ENCODE measurements at places on chromosomes 1 and 21. TPM values are rescaled to one million over a fixed set of nuclear protein-coding genes. Genes with fewer than 3 reads are reported as not detected.

RNU1-2 gene
- 9,966 TPM for total RNA-seq

CFAP298 gene
- total RNA-seq, result 16.7 TPM

GRCh38 chr1:193763266-193763665 is 576.9 kb upstream of the B3GALT2 start:
- no peak overlapping the region for H3K4me3 ChIP-seq
- H3K27ac ChIP-seq, result no peak overlapping the region
- DNase-seq, result no peak
- H3K27me3 ChIP-seq, result no peaks in the 10 kb centered on the region

DNA sequence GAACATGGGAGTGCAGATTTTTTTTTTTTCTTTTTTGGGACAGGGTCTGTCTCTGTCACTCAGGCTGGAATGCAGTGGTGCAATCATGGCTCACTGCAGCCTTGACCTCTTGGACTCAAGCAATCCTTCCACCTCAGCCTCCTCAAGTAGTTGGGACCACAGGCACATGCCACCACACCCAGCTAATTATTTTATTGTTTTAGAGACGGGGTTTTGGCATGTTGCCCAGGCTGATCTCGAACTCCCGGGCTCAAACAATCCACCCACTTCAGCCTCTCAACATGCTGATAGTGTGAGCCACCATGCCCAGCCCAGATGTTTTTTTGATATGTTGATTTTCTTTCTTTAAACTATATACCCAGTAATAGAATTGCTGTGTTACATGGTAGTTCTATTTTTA is 57.7 kb downstream of the RGSL1 start:
- no peak overlapping the region for H3K4me3 ChIP-seq
- H3K4me1 ChIP-seq, result no peaks in the 10 kb centered on the region
- DNase-seq, result no peak
- H3K36me3 ChIP-seq, result no peaks in the 10 kb centered on the region
- no peaks in the 10 kb centered on the region for H3K27me3 ChIP-seq
- H3K27ac ChIP-seq, result no peak overlapping the region

DNA sequence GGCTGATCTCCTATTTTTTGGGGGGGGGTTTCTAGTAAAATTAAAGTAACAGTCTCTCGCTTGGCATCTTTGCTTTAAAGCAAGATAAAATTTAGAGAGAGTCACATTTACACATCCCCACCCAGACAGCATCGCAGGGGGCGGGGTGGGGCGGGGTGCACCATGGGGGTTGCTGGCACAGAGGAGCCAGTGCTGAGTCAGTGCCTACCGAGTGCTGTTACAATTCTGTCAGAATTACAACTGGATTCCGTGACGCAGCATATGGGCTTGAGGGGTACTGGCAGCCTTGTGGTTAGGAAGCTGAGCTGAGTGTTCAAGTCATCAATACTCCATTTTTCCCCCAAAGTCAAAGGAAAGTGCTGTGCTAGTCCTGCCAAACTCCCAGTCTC is 175.9 kb downstream of the PRDM16 start:
- H3K27me3 ChIP-seq, result no peaks in the 10 kb centered on the region
- H3K4me1 ChIP-seq, result peaks cover 28% of the 10 kb centered on the region
- no peak for DNase-seq
- no peak overlapping the region for H3K4me3 ChIP-seq

DNA sequence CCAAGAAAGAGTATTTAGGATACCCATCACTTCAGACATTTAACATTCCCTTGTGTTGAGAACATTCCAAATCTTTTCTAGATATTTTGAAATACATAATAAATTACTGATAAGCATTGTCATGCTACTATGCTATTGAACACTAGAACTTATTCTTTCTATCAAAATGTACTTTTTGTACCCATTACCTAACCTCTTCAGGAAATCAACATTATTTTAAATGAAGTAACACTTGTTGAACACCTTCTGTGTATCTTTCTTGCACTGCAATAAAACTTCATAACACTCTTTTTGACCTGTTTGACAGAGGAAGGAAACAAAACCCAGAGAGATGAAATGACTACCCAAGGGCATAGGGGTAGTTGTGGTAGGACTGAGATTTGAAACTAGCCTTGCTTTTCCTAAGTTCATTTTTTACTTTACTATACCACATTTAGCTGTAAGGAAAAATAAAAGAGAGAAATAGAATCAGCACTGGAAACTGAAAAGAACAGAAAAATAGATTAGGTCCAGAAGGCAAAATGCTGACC is 99.4 kb downstream of the UCHL5 start:
- no peaks in the 10 kb centered on the region for H3K36me3 ChIP-seq
- no peak overlapping the region for H3K27ac ChIP-seq
- no peak overlapping the region for H3K4me3 ChIP-seq
- no peaks in the 10 kb centered on the region for H3K4me1 ChIP-seq

- H3K36me3 ChIP-seq, result no peaks in the 10 kb centered on the region
- DNase-seq, result no peak
- no peaks in the 10 kb centered on the region for H3K27me3 ChIP-seq
- H3K4me3 ChIP-seq, result no peak overlapping the region
- H3K27ac ChIP-seq, result no peak overlapping the region
- H3K4me1 ChIP-seq, result peaks cover 12% of the 10 kb centered on the region
Measured at GRCh38 chr1:11942280-11942679, 7.8 kb downstream of the PLOD1 start.

DNA sequence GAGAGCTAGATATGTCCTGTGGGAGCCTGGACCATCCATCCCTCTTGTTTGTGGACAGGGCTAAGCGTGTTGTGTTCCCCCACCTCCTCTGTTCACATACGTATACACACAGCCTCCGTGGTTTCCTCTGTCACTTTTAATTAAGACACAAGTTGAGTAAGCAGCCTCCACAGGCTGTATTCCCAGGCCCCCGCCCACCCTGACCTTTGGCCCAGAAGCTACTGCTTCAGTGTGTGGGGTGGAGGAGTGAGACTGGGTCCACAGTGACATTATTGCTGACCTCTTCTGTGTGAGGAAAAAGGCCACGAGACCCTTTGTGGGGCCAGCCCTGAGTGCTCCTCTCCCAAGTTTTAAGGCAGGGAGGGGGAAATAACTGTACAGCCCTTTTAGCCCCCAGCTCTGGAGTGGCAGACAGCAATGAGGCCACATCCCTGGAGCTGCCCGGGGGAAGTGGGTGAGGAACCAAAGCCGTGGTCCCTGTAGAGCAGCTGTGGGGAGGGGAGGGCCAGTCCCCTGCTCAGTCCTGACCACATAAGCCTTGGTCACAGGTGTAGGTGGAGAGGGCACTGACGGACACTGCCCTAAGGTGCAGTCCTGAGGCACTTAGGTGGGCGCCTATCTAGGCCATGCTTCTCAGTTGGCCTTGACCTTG is 4.4 kb downstream of the ELOVL1 start:
- H3K27ac ChIP-seq, result no peak overlapping the region
- no peaks in the 10 kb centered on the region for H3K27me3 ChIP-seq
- H3K4me1 ChIP-seq, result peaks cover 38% of the 10 kb centered on the region
- H3K36me3 ChIP-seq, result peaks cover 36% of the 10 kb centered on the region
- no peak for DNase-seq

- H3K36me3 ChIP-seq, result no peaks in the 10 kb centered on the region
- H3K4me3 ChIP-seq, result no peak overlapping the region
- no peaks in the 10 kb centered on the region for H3K27me3 ChIP-seq
- no peaks in the 10 kb centered on the region for H3K4me1 ChIP-seq
- no peak for DNase-seq
Measured at GRCh38 chr1:177200290-177200689, 29.5 kb downstream of the BRINP2 start.

- H3K4me1 ChIP-seq, result peaks cover 22% of the 10 kb centered on the region
- no peak for DNase-seq
- H3K27me3 ChIP-seq, result no peaks in the 10 kb centered on the region
- no peak overlapping the region for H3K27ac ChIP-seq
- no peak overlapping the region for H3K4me3 ChIP-seq
Measured at GRCh38 chr1:167904652-167905130, 9.2 kb downstream of the ADCY10 start.
